ENCODE measurements at places on chromosomes 13 and 19. TPM values are rescaled to one million over a fixed set of nuclear protein-coding genes. Genes with fewer than 3 reads are reported as not detected.

GRCh38 chr19:31154021-31154420, 195.2 kb downstream of the TSHZ3 start:
- no peak for DNase-seq

- peak; percentile 21 for DNase-seq
Observed at GRCh38 chr19:8610936-8611300, 403 bp upstream of the ADAMTS10 start.

DNA sequence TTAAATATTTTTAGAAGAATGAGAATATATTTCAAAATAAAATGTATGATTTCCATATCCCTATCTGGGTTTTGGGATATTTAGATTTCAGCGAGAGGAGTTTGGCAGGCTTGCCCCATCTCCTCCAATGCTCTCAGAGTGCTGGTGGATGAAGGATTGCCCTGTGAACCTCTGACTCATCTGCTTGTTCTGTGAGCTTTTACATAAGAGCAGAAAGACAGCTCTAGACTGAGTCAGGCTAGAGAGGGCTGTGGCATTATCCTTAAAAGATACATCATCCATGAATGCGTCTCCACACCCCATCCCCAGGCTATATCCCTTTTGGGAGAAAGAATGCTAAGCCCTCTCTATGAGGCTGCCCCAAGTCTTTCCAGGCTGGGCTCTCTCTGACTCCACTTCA, 190.6 kb downstream of the TUBA3C start:
- no peak for DNase-seq

- no peak for DNase-seq
Observed at GRCh38 chr13:90968166-90968904, 379.2 kb upstream of the MIR17HG start.

DNA sequence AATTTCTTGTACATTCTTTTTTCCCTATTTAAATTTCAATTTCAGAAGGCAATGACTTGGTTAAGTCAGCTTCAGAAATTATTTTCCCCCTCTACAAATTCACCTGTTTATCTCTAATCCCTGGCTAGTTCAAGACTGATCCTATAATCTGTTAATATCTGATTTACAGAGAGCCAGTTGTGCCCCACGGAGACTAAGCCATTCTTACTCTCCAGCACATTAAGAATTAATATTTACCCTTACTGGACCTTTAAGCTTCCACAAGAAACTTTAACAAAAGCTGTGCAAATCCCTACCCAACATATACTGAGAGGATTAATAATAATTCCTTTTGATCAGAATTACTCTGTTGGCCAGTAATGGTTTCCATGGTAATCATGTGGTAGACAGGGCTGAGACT, 786.2 kb downstream of the PCDH9 start:
- DNase-seq = no peak

DNA sequence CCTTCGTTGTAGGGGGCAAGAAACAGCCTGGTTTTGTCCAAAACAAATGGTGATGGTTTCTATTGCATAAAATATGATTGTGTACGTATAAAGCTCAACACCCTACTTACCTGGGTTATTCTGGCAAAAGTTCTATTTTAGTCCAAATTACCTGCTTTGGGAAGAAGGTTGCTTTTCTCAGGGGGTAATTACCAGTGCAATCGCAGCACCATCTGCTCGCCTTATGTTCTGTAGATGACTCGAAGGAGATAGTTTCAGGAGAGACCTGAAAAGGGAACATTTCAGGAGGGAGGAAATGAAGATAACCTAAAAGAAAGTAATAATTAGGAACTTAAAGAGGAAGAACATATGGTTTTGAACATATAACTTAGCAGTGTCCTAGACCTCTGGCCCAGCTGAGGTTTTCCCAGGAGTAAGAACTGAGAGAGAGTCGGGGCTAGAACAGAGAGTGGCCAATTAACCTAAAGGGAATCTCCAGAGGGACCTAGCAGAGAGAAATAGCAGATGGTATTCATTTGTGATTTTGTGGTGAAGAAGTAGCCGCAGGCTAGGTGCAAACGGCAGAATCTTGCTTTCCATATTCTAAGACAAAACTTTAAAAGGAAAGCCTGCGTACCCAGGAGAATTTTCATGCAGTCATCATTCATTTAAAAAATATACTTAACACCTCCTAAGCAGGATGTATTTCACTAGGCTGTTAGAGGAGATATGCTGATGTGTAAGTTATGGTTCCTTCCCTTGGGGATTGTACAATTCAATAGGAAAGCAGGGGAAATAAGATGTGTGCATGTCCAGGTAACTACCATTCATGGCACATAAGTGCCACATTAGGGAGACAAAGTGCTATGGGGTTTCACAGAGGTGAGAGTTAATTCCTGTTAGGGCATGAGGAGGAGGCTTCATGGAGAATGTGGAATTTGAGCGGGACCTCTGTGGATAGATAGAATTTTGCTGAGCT, 113.0 kb upstream of the SLC10A2 start:
- DNase-seq = no peak

DNA sequence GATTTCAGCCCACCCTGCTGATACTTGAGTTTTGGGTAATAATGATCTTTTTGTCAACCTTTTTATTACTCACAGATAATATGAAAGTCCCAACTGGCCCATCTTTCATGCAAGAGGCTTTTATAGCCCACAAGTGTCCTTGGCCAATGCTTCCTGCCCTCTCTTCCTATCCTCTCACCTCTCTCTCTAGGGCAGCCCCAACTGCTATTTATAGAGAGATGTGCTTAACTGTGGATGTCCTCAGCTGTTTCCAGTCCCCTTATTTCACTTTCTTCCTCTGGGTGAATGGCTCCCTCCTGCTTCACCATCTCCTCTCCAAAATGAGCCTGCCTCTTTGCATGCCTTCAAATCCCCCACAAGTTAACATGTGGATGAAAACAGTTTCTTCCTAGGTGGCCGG, 27.4 kb downstream of the ARHGEF7 start:
- no peak for DNase-seq

DNA sequence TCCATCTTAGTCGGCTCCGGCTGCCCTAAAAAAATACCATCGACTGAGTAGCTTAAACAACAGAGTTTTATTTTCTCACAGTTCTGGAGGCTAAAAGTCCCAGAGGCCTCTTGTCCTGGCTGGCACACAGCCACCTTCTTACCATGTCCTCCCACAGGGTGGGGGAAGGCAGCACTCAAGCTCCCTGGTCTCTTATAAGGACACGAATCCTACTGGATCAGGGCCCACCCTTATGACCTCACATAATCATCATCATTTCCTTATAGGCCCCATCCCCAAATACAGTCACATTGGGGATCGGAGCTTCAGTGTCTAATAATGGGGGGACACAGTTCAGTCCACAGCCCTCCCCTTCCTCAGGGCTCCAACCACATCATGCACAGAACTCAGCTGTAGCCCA, 2.6 kb upstream of the TUBA3C start:
- DNase-seq = no peak

GRCh38 chr13:57825066-57825465, 193.5 kb downstream of the PCDH17 start:
- DNase-seq = no peak

DNA sequence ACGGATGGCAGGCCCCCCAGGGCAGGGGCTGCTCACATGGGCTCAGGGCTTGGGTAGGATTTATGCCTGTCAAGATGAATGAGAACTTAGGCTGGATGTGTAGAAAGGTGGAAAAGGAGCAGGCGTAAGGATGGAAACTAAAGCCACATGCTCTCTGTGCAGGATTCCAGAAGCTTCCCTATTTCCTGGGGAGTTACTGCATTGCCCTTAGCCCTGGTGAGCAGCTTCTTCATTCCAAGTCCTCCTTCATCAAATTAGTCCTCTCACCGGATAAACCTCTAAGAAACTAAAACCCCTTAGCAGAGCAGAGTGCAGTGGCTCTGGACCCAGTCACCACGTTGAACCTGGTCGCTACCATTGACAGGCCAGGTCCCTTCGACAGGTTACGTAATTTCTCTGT, 7.4 kb downstream of the ATP12A start:
- no peak for DNase-seq

DNA sequence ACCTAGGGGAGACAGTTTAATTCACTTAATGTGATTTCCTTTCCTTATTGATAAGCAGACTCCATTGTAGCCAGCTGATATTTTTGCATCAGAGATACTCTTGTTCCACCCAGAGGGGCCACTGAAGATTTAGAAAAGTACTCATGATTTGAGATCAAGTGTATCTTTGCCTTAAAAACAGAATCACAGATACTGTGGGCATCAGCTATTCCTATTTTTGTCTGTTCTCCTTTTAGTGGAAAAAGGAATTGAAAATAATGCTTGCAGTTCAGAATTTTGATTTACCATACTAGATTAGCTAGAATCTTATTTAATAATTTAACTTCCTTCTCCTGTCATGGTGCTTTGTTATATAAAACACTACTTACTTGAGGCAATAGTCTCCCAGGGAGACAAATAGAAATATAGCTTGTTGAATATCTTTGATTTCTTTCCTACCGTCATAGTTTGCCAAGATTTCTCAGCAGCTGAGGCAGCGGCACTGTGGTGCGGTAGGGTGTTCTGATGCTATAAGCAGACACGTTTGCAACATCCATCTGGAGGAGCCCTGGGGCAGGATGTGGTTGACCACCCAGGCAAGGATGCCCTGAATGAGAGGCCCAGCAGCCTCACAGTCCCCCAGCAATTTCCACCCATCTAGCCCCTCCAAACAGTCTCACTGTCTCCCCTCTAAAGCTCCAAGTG, 47.0 kb upstream of the RAP2A start:
- no peak for DNase-seq

DNA sequence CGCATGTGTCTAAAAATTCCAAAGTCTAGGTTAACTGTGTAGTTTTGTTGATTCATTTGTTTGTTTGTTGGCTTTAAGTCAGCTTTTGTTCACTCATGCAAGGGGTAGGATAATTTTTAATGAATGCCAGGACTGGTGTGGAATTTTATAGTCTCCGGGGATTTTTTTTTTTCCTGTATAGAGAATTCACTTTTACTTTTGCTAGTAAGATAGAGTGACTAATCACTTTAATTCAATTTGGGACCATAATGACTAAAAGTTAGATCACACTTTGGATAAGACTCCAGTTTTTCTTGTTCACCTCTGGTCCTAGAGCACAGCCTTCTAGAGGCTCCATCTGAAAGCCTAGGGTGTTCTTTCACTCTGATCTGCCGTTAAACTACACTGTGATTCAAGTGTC, 1690.0 kb downstream of the PCDH9 start:
- DNase-seq = no peak

DNA sequence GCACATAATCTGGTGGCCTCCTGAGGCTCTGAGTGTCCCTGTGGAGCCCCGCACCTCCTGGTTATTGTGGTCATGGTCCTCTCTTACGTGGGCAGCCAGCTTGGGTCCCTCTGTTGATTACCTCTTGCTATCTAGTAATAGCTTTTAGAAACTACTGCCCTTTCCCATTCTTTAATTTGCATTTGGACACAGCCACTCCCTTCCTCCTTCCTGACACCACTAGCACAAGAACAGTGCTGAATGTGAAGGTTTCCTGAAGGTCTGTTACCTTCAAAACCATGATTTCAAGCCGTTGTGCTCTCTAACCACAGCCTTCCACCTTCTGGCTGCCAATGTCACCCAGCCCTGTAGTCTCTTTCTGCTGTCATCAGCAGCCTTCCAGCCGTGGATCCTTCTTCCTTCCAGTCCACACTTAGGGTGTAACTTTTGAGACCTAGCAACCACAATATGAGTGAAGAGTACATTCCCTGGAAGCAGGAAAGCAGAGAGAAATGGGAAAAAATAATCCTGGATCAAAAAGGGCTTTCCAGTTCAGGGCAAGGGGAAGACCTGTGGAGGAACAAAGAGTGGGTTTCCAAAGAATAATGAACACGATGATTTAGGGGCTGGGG, 130.9 kb downstream of the FRY start:
- DNase-seq = no peak

GRCh38 chr13:67377919-67378318, 147.8 kb upstream of the PCDH9 start:
- DNase-seq = no peak

DNA sequence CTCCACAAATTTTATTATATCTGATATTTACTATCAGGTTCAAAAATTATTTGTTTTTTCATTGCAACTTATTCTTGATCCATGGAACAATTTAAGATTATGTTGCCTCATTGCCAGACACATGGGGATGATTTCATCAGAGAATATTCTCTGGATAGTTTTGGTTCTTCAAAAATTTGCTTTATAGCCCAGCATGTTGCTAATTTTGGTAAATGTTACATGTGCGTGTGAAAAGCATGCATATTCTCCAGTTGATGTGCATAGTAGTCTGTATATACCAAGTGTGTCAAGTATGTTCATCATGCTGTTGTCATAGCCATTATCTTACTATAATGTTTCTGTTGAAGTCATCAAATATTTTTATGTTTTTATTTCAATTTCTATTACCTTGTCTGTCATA, 122.3 kb downstream of the RFC3 start:
- no peak for DNase-seq

DNA sequence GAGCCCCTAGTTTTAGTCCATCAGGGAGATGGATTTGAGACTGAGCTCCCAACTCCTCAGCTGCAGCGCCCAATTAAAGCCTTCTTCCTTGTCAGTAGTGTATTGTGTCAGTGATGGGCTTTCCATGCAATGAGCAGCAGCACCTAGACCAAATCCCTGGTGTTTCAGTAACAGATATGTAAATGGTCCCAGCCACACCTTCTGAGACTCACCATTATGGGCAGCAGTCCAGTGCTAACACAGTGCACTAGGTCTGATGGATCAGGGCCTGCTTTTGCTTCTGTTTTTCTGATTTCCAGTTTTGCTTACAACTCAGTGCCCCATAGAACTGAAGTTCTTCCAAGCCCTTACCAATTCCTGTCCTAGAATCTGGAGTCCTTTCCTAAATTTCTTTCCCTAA, 41.8 kb upstream of the MIR17HG start:
- no peak for DNase-seq

DNA sequence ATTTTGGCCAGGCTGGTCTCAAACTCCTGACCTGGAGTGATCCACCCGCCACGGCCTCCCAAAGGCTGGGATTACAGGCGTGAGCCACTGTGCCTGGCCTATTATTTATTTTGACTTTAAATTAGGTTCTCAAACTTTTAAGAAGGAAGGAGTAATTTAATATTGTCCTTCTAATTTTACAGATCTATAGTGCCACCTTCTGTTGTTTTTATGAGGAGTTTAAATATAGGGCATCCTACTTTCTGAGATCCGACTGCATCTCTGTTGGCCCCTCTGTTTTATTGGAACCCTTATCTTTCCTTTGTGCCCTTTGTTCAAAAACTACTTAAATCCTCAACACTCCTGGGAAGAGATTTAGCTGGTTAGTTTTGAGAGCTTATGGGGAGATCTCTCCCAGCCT, 25.4 kb upstream of the ZMYM5 start:
- DNase-seq = no peak

- DNase-seq = no peak
Observed at GRCh38 chr13:68948586-68948985, 1159.0 kb upstream of the ATXN8OS start.

- DNase-seq = no peak
Observed at GRCh38 chr19:44164327-44164672, 600 bp upstream of the ZNF226 start.

Gene TUBB4A
- 0.35 TPM for total RNA-seq

Gene ANGPTL8
- total RNA-seq = not detected

Gene PTGER1
- total RNA-seq = 3.6 TPM

Gene ZNF805
- 13.8 TPM for total RNA-seq

Gene PGLYRP2
- total RNA-seq = not detected

Gene FGF14
- total RNA-seq = 1.4 TPM

Gene SLITRK5
- total RNA-seq = 0.13 TPM

Gene KCNN4
- total RNA-seq = 9.6 TPM

Gene KIR2DL4
- not detected for total RNA-seq

Gene GARIN5A
- 2.6 TPM for total RNA-seq

Gene KLK2
- total RNA-seq = not detected

Gene IGFL3
- total RNA-seq = not detected

Gene NLRP9
- not detected for total RNA-seq
